Esophagus muscularis mucosa (tissue), 4 donors: ENCODE measurements at places on chromosomes 7 and 10. TPM values are rescaled to one million over a fixed set of nuclear protein-coding genes. Genes with fewer than 3 reads are reported as not detected.

- no peaks in the 10 kb centered on the region for H3K36me3 ChIP-seq
- H3K4me3 ChIP-seq, result no peak overlapping the region
- DNase-seq, result no peak
- H3K4me1 ChIP-seq, result peaks cover 39% of the 10 kb centered on the region
- H3K27me3 ChIP-seq, result no peaks in the 10 kb centered on the region
These were observed 5.4 kb upstream of the YWHAG start for GRCh38 chr7:76364198-76364584.

The TEX36 gene
- total RNA-seq, result not detected

DNA sequence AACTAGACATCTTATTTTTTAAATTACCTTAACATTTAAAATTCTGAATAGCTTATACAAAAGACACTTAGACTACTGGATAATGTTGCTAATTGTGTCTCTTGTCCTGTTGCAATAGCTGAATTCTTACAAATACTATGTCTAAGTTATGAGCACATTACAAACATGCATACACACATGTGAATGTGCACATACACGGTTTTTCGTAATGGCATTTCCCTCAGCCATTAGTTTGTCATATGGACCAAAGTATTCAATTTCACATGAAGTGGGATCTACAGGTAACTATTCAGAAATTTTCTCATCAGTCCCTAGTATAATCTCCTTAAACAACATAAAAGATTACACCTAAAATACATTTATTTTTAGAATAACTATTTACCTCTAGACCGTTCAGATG lies 178.6 kb upstream of the BET1 start:
- no peaks in the 10 kb centered on the region for H3K4me1 ChIP-seq
- no peaks in the 10 kb centered on the region for H3K27me3 ChIP-seq
- H3K4me3 ChIP-seq, result no peak overlapping the region
- peak overlapping the region; percentile 52 for H3K27ac ChIP-seq
- no peaks in the 10 kb centered on the region for H3K36me3 ChIP-seq
- DNase-seq, result no peak

DNA sequence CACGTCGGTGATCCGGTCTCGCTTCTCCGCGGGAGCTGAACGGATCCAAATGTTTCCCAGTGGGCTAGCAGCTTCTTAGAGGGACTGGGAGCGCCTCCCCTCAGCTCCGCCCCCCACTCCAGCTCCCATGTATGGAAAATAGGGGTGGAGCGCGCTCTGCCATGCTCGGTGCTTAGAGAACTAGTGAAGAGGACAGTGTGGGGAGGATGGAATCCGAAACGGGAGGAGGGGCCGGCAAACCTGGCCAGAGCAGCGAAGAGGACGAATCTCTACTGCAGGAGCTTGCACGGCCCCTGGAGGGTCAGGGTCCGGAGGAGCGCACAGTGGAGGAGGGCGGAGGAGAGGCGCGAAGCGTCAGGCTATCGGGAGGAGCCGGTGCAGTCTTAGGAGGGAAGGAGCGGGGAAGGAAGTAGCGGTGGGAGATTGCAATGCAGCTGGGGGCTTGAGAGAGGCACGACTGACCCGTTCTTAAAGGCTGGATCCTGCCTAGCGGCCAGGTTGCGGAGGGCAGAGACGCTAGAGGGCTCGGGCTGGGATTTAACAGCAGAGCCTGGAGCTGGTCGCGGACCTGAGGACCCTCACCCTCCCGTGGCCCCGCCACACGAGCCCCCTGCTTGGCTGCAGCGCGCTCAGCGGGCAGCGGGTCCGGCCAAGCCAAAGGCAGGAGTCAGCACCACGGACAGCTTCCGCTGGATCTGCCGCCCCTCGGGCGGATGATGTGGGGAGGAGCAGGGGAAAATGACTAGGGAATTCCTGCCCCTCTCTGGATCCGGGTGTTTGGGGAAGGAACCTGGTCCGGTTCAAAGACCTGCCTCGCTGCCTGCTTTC lies at the start of gene PRLHR:
PRLHR (minus strand) TSS at position 51 of the 828 bp plus-strand sequence. CDS start 404 bp downstream, outside the sequence.
- no peak for DNase-seq
- no peaks in the 10 kb centered on the region for H3K36me3 ChIP-seq
- peaks cover 8% of the 10 kb centered on the region for H3K4me1 ChIP-seq

The OR2AE1 gene
- 0.65 TPM for total RNA-seq

The LMTK2 gene
- 22.5 TPM for total RNA-seq

The OR2A1 gene
- not detected for total RNA-seq

The MTURN gene
- total RNA-seq, result 158 TPM

DNA sequence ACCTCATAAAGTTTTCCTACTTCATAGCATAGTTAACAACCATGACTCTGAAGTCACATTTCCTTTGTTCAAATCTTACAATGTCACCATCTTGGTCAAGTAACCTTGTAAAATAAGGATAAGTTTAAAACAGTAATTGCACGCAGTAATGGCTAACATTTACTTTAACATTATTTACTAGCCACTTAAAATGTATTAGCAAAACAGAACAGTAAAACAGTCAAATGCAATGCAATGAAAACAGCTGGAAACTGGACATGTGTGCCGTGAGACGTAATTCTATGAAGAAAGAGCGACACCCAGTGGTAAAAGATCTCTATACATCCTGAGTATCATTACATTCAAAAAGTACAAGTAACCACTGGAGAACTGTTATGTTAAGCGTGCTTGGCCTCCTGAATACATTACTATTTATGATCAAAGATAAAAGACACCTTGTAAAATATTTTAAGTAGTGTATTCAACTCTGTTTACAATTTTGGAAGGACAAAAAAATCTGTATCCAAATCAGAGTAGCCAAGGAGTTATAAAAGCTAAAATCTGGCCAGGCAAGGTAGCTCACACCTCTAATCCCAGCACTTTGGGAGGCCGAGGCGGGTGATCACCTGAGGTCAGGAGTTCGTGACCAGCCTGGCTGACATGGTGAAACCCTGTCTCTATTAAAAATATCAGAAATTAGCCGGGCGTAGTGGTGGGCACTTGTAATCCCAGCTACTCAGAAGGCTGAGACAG lies 27.2 kb downstream of the ATE1 start:
- H3K36me3 ChIP-seq, result peaks cover 62% of the 10 kb centered on the region
- H3K27ac ChIP-seq, result no peak overlapping the region
- DNase-seq, result no peak

The CWF19L1 gene
- 11.6 TPM for total RNA-seq

The RRP12 gene
- 9.6 TPM for total RNA-seq

DNA sequence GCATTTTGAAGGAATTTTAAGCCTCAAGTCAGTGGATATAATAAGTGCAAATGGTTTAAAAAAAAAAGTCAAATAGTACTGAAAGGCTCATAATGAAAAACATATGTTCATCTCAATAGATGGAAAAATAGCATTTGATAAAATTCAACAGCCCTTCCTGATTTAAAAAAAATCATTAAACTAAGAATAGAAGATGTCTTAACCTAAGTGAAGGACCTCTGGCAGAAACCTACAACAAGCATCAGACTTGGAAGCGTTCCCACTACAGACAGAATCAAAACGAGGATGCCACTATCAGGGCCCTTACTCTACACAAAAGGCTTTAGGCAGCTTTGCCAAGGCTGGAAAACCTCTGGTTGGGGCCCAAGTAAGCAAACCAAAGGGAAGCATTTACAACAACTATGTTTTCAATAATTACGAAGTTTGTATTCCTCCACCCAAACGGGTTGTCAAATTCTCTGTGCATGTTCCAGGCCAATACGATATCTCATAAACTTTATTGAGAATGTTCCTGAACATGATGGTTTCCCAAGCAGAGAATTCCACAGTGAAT lies 45.1 kb downstream of the CYTH3 start:
- no peak for DNase-seq
- H3K36me3 ChIP-seq, result no peaks in the 10 kb centered on the region
- H3K4me1 ChIP-seq, result peaks cover 73% of the 10 kb centered on the region

GRCh38 chr10:110485541-110485940 lies 12.2 kb upstream of the DUSP5 start:
- H3K4me1 ChIP-seq, result no peaks in the 10 kb centered on the region
- H3K36me3 ChIP-seq, result no peaks in the 10 kb centered on the region
- no peak for DNase-seq
- no peak overlapping the region for H3K4me3 ChIP-seq
- H3K27ac ChIP-seq, result no peak overlapping the region
- no peaks in the 10 kb centered on the region for H3K27me3 ChIP-seq

The HOXA7 gene
- 0.46 TPM for total RNA-seq

The MRC1 gene
- total RNA-seq, result 69.6 TPM
